ENCODE measurements at places on chromosomes 1 and 21. TPM values are rescaled to one million over a fixed set of nuclear protein-coding genes. Genes with fewer than 3 reads are reported as not detected.

DNA sequence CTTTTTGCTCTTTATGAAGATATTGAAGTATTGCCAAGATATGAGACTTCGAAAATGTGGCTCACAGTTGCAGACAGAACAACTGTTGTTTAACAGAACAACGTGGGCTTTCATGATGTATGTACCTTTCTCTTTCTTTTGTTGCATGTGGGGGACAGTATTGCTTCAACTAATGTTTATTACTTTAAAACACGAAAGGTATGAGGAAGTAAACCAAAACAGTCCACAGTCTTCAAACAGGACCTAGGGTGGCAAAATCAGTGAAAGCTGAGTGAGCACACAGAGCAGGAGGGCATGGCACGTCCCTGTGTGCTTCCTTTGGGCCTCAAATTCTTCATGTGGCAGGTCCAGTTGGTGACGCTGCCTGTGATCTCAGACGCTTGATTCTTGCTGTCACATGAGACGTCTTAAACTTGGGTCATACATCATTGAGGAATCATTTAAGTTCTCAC is 7.8 kb upstream of the CHAF1B start:
- H3K27me3 ChIP-seq, result no peaks in the 10 kb centered on the region
- no peak overlapping the region for H3K27ac ChIP-seq
- no peak overlapping the region for H3K4me3 ChIP-seq
- DNase-seq, result no peak

DNA sequence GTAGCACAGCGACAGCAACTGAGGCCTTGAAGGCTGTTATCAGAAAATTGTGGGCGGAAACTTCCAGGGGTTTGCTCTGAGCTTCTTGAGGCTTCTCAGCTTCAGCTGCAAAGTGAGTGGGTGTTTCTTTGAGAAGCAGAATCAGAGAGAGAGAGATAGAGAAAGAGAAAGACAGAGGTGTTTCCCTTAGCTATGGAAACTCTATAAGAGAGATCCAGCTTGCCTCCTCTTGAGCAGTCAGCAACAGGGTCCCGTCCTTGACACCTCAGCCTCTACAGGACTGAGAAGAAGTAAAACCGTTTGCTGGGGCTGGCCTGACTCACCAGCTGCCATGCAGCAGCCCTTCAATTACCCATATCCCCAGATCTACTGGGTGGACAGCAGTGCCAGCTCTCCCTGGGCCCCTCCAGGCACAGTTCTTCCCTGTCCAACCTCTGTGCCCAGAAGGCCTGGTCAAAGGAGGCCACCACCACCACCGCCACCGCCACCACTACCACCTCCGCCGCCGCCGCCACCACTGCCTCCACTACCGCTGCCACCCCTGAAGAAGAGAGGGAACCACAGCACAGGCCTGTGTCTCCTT is at the start of gene FASLG:
FASLG (plus strand) TSS at position 233 of the 583 bp plus-strand sequence; CDS start at position 332, 99 bp downstream.
- no peak within 1 kb of the TSS for H3K27ac ChIP-seq
- no peaks in the 10 kb centered on the region for H3K27me3 ChIP-seq
- DNase-seq, result no peak
- H3K4me3 ChIP-seq, result no peak within 1 kb of the TSS
- H3K36me3 ChIP-seq, result no peaks in the 10 kb centered on the region

The TTC34 gene
- 1.3 TPM for total RNA-seq

DNA sequence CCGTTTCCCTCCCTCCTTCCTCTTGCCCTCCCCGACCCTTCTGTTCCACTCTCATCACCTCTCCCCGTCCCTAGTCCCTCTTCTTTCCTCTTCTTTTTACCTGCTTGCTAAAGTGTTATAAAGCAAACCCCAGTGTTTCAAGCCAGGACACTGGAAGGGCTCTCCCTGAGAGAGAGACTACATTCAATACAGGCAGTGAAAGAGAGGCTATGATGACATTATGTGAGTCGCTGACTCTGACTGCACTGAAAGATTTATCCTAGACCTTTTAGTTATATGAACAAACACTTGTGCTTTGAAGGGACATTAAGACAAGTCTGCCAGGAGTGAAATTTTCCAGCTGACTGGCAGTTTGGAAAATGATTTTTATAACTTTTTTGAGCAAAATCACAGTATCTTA is 155.7 kb downstream of the S1PR1 start:
- H3K4me3 ChIP-seq, result no peak overlapping the region
- H3K27ac ChIP-seq, result no peak overlapping the region
- DNase-seq, result no peak
- H3K36me3 ChIP-seq, result no peaks in the 10 kb centered on the region
- H3K4me1 ChIP-seq, result no peaks in the 10 kb centered on the region
- no peaks in the 10 kb centered on the region for H3K27me3 ChIP-seq

The SPRR1B gene
- total RNA-seq, result not detected

DNA sequence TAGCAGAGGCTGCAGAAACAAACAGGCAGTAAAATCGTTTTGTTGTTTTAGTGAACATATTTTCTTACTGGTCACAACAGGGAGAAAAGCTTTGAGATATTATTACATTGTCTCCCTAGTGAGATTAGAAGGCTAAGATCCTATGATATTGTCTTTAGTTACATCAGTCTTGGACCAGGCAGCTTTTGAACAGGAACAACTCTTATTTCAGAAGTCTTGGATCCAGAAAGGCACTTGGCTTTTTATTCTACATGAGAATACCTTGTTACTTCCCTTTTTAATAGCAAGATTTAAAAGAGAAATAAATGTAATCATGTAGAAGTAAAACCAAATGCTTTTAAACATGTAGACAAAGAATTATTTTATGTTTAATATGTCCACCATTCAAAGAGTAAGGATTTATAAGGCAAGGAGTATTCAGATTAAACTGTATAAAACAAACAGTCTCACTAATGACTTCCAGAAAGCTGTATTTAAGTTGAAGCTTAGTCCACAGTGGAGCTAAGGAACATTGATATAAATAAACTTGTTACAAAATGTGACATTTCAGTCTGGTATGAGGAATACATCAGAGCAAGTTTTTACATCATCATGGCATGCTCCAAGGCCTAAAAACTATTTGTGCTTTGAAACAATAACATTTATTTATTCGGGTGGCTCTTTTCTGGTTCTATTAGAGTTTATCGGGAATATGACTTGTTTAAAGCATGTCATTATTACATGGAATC is 72.2 kb downstream of the PHTF1 start:
- H3K36me3 ChIP-seq, result no peaks in the 10 kb centered on the region
- H3K4me1 ChIP-seq, result no peaks in the 10 kb centered on the region
- H3K27ac ChIP-seq, result no peak overlapping the region
- no peaks in the 10 kb centered on the region for H3K27me3 ChIP-seq
- no peak for DNase-seq

The CSF3R gene
- total RNA-seq, result 26.7 TPM

The AGL gene
- total RNA-seq, result 15.7 TPM

DNA sequence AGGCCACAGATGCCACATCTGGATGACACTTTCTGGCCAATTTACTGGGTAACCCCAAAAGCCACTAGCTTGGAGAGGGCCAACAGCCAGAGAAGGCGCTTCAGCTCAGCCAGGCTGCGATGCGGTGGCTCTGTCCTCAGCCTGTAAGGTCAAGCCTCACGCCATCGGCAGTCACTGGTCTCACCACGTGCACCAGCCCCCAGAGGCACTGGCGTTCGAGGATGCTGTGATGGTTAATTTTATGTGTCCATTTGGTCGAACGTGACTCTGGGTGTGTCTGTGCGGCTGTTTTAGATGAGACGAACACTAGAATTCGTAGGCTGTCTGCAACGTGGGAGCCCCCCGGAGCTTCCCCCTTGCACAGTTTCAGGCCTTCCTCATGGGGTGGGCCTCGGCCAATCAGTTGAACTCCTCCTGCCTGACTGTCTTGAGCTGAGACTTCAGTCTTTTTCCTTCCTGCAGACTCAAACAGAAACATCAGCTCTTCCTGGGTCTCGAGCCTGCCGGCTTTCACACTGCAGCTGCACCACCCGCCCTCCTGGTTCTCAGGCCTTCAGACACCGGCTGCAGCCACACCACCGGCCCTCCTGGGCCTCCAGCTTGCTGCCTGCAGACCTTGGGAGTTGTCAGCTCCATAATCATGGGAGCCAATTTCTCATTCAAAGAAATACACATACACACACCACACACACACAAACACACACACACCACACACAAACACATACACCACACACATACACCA is 41.6 kb upstream of the SLC45A1 start:
- H3K36me3 ChIP-seq, result no peaks in the 10 kb centered on the region
- H3K4me1 ChIP-seq, result no peaks in the 10 kb centered on the region
- H3K4me3 ChIP-seq, result no peak overlapping the region
- H3K27me3 ChIP-seq, result no peaks in the 10 kb centered on the region

GRCh38 chr1:178864326-178864725 is 6.6 kb downstream of the ANGPTL1 start:
- peaks cover 6% of the 10 kb centered on the region for H3K4me1 ChIP-seq
- DNase-seq, result no peak
- H3K27me3 ChIP-seq, result no peaks in the 10 kb centered on the region
- H3K4me3 ChIP-seq, result peak overlapping the region; percentile 5

The MYOM3 gene
- 0.78 TPM for total RNA-seq

- no peaks in the 10 kb centered on the region for H3K27me3 ChIP-seq
- no peaks in the 10 kb centered on the region for H3K4me1 ChIP-seq
- no peak overlapping the region for H3K27ac ChIP-seq
- no peaks in the 10 kb centered on the region for H3K36me3 ChIP-seq
- no peak for DNase-seq
These were observed 657.6 kb upstream of the CXADR start for GRCh38 chr21:16855164-16855667.

DNA sequence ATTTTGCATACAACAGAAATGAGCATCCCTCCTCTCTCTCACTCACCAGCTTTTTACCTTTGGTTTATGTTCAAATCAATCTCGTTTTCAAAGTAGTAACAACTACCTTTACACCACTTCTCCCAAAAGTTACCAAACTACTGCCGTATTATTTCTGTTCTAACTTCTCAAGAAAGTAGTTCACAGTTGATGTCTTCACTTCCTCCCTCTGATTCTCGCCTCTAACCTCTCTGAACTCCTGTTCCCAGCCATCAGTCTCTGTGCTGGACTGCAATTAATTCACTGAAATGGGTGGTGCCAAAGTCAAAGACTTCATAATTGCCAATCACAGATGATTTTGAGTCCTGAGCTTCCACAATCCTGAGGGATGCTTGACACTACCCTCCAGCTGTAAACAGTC is 54.0 kb downstream of the ZNF281 start:
- H3K36me3 ChIP-seq, result no peaks in the 10 kb centered on the region
- no peak for DNase-seq
- no peak overlapping the region for H3K4me3 ChIP-seq
- no peaks in the 10 kb centered on the region for H3K27me3 ChIP-seq
- no peaks in the 10 kb centered on the region for H3K4me1 ChIP-seq

The ALPL gene
- total RNA-seq, result 6.7 TPM

GRCh38 chr1:39003281-39003680 is 12.2 kb downstream of the AKIRIN1 start:
- H3K27ac ChIP-seq, result no peak overlapping the region
- no peak for DNase-seq
- no peak overlapping the region for H3K4me3 ChIP-seq
- peaks cover 15% of the 10 kb centered on the region for H3K36me3 ChIP-seq

DNA sequence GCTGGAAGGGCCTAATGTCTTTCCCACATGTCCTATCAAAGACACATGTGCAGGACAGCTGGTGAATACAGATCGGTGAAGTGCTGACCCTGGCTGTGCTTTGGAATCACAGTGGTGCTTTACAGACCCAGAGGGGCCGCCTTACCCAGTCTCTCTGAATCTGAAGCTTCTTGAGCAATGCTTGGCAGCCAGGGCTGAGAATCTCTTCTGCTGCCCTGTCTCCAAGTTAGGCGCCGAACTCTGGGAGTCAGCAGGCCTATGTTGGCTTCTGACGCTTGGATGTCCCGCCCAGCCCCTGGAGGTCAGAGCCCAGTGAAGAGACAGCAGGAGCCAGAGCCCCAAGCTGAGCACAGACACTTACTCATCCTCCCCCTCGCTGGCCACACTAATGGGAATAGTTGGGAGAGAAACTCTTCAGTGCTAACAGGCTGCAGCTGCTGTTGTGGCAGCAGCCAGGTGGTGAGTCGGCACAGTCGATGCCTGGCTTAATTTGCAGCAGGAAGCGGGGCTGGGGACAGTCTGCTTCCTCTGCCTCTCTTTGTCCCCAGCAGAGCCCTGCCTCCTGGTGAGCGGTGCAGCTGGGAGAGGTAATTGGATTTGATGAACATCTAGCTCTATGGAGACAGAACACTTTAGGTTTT is 68.1 kb downstream of the URB2 start:
- no peak overlapping the region for H3K27ac ChIP-seq
- H3K4me1 ChIP-seq, result no peaks in the 10 kb centered on the region
- H3K4me3 ChIP-seq, result no peak overlapping the region
- no peaks in the 10 kb centered on the region for H3K36me3 ChIP-seq
- no peaks in the 10 kb centered on the region for H3K27me3 ChIP-seq
- peak; percentile 75 for DNase-seq

GRCh38 chr1:204278251-204278650 is 64.5 kb upstream of the GOLT1A start:
- H3K36me3 ChIP-seq, result no peaks in the 10 kb centered on the region
- H3K27ac ChIP-seq, result no peak overlapping the region
- H3K27me3 ChIP-seq, result no peaks in the 10 kb centered on the region
- DNase-seq, result no peak

The PEAR1 gene
- 17.4 TPM for total RNA-seq

The CACNA1S gene
- total RNA-seq, result not detected

The SHISA4 gene
- 30.6 TPM for total RNA-seq

- no peaks in the 10 kb centered on the region for H3K36me3 ChIP-seq
- no peaks in the 10 kb centered on the region for H3K27me3 ChIP-seq
- no peak overlapping the region for H3K4me3 ChIP-seq
- no peaks in the 10 kb centered on the region for H3K4me1 ChIP-seq
- no peak overlapping the region for H3K27ac ChIP-seq
These were observed 953 bp upstream of the KPRP start for GRCh38 chr1:152756872-152757271.

- H3K27me3 ChIP-seq, result no peaks in the 10 kb centered on the region
- H3K4me3 ChIP-seq, result no peak overlapping the region
- no peak for DNase-seq
- H3K36me3 ChIP-seq, result no peaks in the 10 kb centered on the region
- H3K4me1 ChIP-seq, result no peaks in the 10 kb centered on the region
- H3K27ac ChIP-seq, result no peak overlapping the region
These were observed 32.1 kb downstream of the CD247 start for GRCh38 chr1:167486090-167486824.

GRCh38 chr1:90768098-90768497 is 51.0 kb upstream of the BARHL2 start:
- H3K27me3 ChIP-seq, result no peaks in the 10 kb centered on the region
- H3K4me1 ChIP-seq, result no peaks in the 10 kb centered on the region
- no peaks in the 10 kb centered on the region for H3K36me3 ChIP-seq
- H3K27ac ChIP-seq, result no peak overlapping the region
- no peak for DNase-seq
- H3K4me3 ChIP-seq, result no peak overlapping the region

GRCh38 chr1:164311377-164311776 is 247.6 kb upstream of the PBX1 start:
- H3K27me3 ChIP-seq, result no peaks in the 10 kb centered on the region
- no peak overlapping the region for H3K4me3 ChIP-seq
- no peaks in the 10 kb centered on the region for H3K36me3 ChIP-seq
- no peaks in the 10 kb centered on the region for H3K4me1 ChIP-seq
- no peak overlapping the region for H3K27ac ChIP-seq
- DNase-seq, result no peak

DNA sequence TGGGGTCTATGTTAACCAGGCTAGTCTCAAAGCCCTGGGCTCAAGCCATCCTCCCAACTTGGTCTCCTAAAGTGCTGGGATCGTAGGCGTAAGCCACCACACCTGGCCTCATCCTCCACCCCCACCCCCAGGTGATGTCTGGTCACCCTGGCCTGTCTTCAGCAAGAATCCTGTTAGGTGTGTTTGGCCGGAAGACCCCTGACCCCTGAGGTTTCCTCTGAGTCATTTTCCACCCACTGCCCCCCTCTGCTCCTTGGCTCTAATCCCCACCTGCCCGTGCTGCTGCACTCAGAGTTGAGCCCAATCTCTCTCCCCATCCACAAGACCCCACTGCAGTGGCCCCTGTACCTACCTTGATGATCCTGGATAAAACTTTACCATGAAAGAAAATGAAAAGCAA is 25.2 kb downstream of the SLC66A1 start:
- no peak overlapping the region for H3K27ac ChIP-seq
- no peak overlapping the region for H3K4me3 ChIP-seq
- DNase-seq, result no peak

The OR2T2 gene
- not detected for total RNA-seq

Measured in aorta (tissue), 5 donors.